NCI-H2081 (cell line): ENCODE measurements at places on chromosomes 2 and 18.

DNA sequence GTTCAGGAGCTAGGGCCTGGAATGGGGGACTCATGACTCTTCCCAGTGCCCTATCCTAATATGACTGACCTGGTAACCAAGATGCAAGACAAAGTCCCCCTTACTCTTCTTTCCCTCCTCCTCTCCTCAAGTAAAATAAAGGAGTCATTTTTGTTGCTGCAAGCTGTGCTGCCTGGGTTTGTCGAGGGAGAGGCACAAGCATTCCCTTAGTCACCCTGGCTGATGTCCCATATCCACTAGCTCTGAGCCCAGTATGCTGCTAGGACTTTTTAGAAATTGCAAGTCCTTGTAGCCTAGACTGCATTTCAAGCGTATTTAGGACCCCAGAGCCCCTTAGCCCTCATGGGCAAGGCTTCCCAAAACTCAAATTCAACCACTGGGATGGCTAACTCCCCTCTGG, 338.5 kb upstream of the SETBP1 start:
- DNase-seq = no peak

DNA sequence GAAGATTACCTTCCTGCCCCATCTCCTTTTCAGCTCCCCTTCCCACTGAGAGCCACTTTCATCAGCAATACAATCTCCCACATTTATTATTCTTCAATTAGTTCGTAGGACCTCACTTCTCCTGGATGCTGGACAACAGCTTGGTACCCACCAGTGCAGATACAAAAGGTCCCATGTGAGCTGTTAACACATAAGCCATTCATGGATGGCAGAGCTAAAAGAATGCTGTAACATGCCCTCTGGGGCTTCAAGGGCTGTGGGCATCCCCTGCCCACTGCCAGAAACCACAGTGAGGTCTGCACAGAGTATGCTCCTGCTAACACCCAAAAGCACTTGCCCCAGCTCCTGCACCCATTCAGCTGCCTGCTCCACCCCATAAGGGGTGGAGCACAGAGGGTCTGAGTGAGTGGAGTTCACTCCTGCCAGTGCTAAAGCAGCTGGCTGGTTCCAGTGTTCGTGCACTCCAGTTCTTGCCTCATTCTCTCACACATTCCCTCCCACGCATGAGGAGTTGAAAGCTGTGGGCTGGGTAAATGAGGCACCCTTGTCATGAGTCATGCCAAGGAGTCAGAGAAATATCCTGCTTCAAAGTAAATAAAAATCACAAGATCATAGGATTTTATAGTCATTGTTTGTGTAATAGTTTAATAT, 305.9 kb upstream of the TMEFF2 start:
- no peak for DNase-seq

- DNase-seq = no peak
These were observed 602.6 kb upstream of the VRK2 start for GRCh38 chr2:57443973-57444521.

DNA sequence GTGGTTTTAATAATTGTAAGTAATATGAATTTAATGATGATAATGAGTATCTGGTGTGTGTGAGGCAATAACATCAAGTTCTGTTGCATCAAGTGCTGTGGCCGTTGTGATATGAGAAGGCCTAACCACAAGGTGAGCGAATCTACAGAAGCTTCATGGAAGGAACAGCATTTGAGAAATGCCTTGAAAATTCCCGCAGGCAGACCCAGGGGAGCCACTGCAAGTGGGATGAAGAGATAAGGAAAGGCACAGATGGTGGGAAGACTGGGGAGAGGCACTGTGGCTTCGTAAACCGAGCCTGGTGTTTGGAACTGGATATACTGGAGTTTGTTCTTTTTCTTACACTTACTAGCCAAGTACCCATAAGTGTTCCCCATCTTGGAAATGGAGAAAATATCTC, 357.5 kb downstream of the PTPRM start:
- DNase-seq = no peak

- DNase-seq = no peak
These were observed 53.8 kb upstream of the FOSL2 start for GRCh38 chr2:28338831-28339321.

DNA sequence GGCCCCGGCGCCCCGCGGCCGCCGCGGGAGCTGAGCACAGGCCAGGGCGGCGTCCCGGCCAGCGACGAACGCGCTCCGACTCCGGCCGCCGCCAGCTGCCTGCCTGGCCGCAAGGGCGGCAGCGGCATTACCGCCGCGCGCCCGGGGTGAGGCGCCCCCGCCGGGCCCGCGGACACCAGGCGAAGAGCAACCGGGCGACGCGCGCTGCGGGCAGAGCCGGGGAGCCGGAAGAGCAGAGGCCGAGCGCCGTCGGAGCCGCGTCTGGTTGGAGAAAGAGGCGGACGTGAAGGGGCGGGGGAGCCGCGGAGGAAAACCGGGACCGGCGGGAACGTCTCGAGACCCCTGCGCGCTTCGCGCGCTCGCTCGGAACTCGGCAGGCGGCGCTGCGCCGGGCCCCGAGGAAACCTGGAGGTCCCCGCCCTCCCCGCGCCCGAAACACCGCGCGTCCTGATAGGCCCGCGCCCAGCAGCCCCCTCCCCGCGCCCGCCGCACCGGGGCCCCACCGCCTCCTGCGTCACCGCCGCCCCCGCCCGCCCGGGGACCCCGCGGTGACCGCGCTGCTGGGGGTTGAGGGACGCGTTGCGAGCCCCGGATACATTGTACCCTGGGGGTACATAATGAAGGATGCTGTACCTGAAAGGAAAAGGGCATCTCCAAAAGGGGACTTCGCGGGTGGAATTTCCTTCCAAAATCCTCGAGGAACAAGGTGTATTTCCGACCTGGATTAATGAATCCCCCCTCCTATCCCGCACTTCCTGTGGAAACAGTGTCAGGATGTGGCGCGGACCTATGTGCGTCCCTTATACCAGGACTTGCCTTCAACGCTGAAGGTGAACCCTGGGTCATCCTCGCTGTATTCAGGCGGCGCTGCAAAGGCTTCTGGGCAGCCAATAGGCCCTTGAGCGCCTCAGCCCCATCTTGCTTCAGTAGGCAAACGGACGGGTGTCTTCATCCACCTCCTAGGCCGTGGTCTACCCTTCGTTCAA, 1.0 kb upstream of the B4GALT6 start:
- peak; percentile 90 for DNase-seq

DNA sequence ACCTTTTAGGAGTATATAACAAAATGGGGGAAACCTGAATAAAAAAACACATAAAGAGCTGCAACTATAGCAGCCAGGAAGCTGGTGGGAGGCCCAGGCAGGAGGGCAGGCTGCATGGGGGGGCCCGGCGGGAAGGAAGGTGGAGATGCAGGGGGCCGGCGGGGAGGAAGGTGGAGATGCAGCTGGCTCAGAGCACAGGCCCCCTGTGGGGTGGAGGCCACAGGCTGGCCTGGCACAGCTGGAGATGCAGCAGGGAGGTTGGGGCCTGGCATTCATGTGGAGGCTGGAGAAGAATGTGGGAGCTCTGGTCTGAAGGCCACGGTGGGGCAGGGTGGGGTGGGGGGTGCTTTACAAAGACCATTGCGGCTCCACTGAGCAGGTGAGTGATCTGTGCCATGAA, 31.4 kb downstream of the FAM228A start:
- DNase-seq = peak; percentile 16

DNA sequence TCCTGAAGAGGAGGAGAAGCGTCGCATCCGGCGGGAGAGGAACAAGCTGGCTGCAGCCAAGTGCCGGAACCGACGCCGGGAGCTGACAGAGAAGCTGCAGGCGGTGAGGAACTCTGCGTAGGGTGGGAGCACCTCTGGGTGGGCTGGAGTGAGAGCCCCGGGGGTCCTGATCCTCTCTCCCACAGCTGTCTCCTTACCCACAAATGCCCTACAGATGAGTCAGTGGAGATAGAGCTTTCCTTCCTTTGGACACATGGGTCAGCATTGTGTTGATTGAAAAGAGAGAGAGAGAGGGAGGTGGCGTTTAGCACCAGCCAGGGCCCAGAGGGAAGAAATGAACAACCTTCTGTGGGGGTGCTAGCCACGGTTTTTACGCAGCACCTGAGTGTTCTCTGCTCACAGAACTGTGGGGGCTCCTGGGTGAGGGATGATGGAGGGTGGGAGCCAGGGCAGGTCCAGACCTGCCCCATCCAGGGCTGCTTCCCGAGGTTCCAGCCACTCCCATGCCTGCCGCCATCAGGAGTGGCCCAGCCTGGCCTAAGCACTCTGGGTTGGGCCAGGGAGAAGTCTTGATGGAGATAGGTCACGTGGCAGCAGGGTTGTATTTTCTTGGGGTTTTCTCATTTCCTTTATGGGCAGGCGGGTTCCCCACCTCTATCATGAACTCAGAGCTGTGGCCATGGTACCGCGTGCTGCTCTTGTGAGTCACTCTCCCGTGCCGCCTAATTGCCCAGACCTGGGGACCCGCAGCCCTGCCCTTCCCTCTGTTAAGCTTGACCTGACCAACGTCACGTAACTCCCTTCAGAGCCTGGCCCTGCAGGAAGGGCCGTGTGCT, 16.3 kb downstream of the FOSL2 start:
- no peak for DNase-seq

DNA sequence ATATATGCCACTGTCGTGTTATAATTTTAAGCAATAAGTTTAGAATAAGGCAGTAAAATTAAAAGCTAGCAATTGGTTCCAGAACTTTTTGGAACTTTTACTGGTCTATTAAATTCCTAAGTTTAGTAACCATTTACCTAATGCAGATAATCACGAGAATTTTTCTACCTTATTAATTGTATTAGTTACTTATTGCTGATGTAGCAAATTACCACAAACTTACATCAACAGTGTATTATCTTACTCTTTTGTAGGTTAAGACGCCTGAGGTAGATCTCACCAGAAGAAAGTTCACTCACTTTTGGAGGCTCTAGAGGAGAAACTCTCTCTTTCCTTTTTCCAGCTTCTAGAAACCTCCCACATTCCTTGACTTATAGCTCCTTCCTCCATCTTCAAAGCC, 14.0 kb upstream of the UBE2E3 start:
- no peak for DNase-seq

DNA sequence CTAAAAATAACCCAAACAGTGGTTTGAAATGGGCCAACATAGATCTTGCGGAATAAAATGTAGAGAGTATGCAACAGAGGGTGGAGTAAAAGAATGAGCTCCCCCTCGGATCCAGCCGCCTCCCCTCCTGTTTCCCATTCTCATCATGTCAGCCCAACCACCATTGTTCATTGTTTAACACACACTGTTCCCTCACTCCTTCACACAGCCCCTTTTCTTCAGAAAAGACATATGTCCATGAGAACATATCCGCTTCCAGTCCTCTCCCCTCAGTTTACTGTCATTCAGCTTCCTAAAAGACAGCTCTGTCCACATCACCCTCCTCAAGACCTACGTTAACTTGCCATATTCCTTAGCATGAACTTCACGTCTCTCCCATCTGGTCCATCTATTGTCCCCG, 62.9 kb upstream of the SERTAD2 start:
- no peak for DNase-seq

- DNase-seq = no peak
These were observed 531.8 kb downstream of the ZEB2 start for GRCh38 chr2:143988082-143988481.

- DNase-seq = no peak
These were observed 48.3 kb downstream of the ZFP36L2 start for GRCh38 chr2:43178055-43178598.

- DNase-seq = no peak
These were observed 14.4 kb upstream of the MRPL19 start for GRCh38 chr2:75632091-75632701.

GRCh38 chr2:43266711-43267111, 40.3 kb upstream of the ZFP36L2 start:
- no peak for DNase-seq

GRCh38 chr2:9844576-9844975, 1.3 kb downstream of the TAF1B start:
- peak; percentile 18 for DNase-seq

DNA sequence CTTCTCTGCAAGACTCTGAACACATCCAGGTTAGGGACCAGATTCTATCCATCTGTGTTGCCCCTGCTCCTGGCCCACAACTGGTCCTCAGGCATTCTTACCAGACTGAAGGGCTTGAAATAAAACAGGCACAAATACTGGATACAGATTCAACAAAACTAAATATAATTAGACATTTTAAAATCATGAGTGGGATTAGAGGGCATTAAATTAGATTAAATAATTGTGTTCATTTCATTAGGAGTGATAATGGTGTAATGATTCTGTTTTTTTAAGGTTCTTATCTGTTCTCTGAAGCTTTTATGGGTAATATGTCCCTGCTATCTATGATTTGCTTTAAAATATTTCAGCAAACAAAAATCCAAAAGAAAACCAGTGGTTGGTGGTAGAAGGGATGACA, 226.5 kb downstream of the IRS1 start:
- no peak for DNase-seq

DNA sequence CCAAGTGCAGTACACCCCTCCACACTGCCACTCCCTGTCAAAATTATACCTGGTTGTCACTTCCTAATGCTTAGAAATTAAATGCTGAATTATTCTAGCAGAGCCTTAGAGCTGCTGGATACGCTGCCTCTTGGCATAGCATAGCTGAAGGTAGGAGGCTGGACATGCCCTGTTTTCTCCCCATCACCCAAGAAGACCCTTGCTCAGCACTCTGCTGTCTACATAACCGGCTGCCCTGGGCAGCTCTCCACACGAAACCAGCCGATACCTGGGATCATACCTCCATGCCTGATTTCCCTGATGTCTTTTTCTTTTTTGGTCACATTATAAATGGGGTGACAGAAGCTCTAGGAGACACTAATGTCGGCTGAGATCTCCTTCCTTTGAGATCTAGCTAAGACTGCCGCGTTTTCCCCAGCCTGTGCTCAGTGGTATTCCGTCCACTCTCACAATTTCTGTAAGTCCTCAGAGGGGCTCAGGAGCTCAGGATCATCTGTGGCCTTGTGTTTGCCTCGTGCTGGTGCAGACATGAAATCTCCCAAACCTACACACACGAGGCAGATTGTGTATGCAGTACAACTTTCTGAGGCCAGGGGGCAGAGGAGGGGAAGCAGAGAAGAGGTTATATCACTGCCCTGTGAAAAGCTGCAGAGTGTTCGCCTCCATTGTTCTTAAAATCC, 13.5 kb upstream of the ZAP70 start:
- peak; percentile 73 for DNase-seq

DNA sequence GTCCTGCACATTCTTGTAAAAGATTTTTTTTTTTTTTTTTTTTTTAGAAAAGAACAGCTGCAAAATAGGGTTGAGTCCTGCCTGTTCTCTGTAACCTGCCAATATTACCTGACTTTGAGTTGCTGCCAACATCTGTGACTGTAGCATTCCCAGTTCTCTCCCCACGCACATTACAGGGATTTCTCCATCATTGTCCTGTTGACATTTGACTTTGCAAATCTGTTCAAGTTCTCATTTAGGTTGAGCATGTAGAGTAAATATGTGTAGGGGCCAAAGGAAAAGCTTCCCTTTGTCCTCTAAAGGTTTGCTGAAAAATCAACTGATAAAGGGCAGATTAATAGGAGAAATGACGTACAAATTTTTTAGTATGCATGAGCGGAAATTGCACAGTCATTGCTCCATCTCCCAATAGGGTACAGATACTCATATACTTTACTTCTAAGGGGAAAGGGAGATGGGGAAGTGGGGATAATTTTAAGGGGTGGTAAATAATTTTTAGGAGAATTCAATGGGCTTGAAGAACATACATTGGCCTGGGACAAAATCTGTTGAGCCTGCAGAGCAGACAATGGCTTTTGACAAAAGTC, 385.5 kb downstream of the PIK3C3 start:
- DNase-seq = no peak
